ENCODE measurements at places on chromosomes 11 and 22. TPM values are rescaled to one million over a fixed set of nuclear protein-coding genes. Genes with fewer than 3 reads are reported as not detected.

Gene PYGM
- 136 TPM for total RNA-seq

Gene OR52H1
- 2.3 TPM for total RNA-seq

Gene VWA5A
- 27.7 TPM for total RNA-seq

Gene SLC37A2
- total RNA-seq: 5.3 TPM

Gene STIM1
- total RNA-seq: 45.3 TPM

Gene E2F8
- total RNA-seq: 6.4 TPM

Gene MMP27
- not detected for total RNA-seq

Gene ACRV1
- not detected for total RNA-seq

Gene SUSD2
- 5.3 TPM for total RNA-seq

Gene NAALADL1
- 20.2 TPM for total RNA-seq

Data from metanephros (tissue), 2 donors.